ENCODE measurements at places on chromosomes 13 and 19. TPM values are rescaled to one million over a fixed set of nuclear protein-coding genes. Genes with fewer than 3 reads are reported as not detected.

Gene SPTBN4
- 6.1 TPM for total RNA-seq

Gene CPB2
- not detected for total RNA-seq

Gene LGALS7
- not detected for total RNA-seq

Gene S1PR5
- total RNA-seq: 0.11 TPM

Gene CGB3
- total RNA-seq: not detected

Gene LILRB3
- total RNA-seq: 4.7 TPM
